ENCODE measurements at places on chromosomes 3 and 15.

DNA sequence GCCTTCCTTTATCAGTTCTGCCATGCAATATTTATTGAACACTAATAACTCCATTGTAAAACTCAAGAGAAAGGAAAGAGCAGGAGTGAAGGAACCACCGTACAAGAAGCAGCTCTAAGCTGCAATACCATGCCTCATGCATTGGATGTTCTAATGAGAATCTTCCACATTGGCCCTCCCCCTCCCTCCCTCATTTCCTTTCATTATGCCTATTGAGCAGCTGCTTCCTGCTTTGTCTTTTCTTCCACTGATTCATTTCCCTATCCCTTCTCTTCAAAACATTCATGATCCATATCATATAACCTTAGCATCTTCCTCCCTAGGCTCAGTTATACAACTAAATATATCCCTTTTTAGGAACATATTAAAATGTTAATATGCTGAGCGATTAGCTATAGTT, 698.7 kb upstream of the GOLIM4 start:
- no peak for DNase-seq

GRCh38 chr3:78895528-78895927, 872.3 kb downstream of the ROBO1 start:
- no peak for DNase-seq

DNA sequence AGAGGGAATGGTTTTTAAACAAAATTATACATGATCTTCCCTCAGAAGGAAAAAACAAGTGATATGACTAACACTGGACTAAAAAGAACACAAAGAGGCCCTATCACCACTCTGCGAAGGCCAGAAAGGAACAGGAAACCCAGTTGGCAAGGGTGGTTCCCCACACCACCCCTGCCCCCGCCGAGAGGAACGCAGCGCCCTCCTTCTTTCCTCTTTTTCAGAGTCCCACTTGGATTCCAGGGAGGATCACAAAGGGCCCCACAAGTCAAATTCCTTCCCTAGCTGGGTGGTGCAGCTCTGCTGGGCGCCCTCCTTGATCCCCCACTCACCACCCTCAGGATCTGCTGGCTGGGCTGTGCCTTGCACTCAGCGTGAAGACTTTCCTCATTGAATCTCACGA, 29.8 kb downstream of the PLA1A start:
- no peak for DNase-seq

GRCh38 chr15:65982627-65983322, 113.5 kb downstream of the RAB11A start:
- no peak for DNase-seq

DNA sequence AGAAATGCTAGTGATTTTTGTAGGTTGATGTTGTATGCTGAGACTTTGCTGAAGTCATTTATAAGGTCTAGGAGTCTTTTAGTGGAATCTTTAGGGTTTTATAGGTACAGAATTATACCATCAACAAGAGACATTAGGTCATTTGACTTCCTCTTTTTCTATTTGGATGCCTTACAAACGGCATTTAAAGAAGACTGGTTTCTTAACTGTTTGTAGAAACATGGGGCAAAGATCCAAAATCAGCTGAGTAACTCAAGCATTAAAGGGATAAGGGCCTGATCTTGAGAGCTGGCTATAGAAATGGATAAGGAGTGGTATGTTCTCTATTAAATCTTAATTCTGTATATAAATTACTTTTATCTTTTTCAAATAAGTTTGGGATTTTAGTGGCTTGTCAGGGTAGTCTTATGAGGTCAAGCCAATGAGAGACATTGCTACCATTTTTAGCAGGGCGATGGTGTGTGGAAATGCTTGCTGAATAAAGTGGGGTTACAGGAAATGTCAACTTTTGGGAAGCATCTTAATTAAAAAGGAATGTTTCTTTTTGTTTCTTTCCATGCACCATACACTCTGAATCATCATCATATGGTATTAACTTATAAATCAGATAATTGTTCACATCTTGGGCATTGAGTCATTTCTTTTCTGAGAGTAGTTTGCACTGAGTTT, 197.7 kb upstream of the GBE1 start:
- DNase-seq, result no peak

- DNase-seq, result no peak
These were observed 396.5 kb downstream of the EPHA3 start for GRCh38 chr3:89503891-89504391.

GRCh38 chr3:67798412-67798811, 144.0 kb upstream of the SUCLG2 start:
- no peak for DNase-seq

All from NCI-H1105 (cell line).